Fibroblast of skin of abdomen (primary cell): ENCODE measurements at places on chromosomes 5 and 9.

- no peak for DNase-seq
Measured at GRCh38 chr5:153891394-153891793, 147.3 kb downstream of the FAM114A2 start.

DNA sequence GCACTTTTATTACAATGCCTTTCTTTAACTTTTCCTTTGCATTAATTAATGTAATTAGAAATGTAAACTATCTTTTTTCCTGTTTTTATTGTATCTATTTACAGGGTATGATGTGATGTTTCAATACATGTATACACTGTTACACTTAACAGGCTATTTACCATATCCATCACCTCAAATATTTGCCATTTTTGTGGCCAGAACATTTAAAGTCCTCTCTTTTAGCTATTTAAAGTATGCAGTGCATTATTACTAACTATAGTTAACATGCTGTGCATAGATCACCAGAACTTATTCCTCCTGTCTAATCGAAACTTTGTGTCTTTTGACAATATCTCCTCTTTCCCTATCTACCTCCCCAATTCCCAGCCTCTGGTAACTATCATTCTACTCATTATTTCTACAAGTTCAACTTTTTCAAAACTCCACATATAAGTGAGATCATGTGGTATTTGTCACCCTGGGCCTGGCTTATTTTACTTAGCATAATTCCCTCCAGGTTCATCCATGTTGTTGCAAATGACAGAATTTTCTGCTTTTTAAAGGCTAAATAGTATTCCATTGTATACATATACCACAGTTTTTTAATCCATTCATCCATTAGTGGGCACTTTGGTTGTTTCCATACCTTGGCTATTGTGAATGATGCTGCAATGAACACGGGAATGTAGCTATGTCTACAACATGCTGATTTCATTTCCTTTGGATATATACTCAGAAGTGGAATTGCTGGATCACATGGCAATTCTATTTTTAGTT lies 32.8 kb downstream of the OR2K2 start:
- DNase-seq: peak; percentile 68

DNA sequence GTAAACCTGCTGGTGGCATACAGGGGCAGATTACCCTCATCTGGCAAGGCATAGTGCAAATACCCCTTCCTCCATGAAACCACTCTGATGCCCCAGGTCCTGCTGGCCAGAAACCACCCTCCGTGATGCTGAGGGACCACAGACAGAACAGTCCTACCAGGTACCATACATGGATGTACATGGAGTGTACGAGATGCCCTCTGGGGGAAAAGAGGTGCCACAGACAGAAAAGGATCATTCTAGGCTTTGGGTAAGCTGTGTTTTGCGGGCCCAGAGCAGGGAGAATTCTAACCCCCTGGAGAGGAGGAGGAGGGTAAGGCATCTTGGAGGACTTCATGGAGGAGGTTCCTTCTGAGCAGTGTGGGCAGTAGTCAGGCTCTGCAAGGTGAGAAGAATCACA lies 68.3 kb downstream of the GABBR2 start:
- DNase-seq: no peak

GRCh38 chr9:14627513-14627912 lies 65.7 kb downstream of the ZDHHC21 start:
- no peak for DNase-seq

GRCh38 chr5:89106480-89106879 lies 223.5 kb upstream of the MEF2C start:
- no peak for DNase-seq

- DNase-seq: peak; percentile 29
Measured at GRCh38 chr5:157463081-157463480, 3.1 kb downstream of the NIPAL4 start.

- peak; percentile 63 for DNase-seq
Measured at GRCh38 chr5:90356622-90357021, 52.9 kb downstream of the CETN3 start.

GRCh38 chr9:15423231-15423985 lies 732 bp downstream of the SNAPC3 start:
- peak; percentile 22 for DNase-seq

DNA sequence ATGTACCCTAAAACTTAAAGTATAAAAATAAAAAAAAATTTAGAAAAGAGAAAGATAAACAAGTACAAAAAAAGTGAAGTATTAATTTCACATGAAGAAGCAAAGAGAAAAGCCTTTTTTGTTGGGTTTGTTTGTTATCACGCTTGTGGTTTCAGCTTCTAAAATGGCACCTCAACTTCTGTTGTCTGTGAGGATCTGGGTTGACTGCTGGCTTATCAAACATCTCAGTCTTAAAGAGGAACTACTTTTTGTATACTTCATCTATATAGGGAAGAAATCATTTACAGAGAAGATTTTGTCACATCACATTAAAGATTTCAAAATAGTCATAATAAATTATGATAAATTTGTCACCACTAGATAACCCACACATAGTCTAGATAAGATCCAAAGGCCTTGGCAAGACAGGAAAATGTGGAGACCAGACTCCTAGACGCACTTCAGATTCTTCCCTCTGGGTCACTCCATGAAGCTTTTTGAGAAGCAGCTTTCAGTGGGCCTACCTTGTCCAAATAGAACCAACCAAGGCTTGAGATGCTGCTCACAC lies 8.8 kb upstream of the ADGRV1 start:
- DNase-seq: no peak

GRCh38 chr5:32325062-32325461 lies 12.3 kb upstream of the MTMR12 start:
- DNase-seq: peak; percentile 29

DNA sequence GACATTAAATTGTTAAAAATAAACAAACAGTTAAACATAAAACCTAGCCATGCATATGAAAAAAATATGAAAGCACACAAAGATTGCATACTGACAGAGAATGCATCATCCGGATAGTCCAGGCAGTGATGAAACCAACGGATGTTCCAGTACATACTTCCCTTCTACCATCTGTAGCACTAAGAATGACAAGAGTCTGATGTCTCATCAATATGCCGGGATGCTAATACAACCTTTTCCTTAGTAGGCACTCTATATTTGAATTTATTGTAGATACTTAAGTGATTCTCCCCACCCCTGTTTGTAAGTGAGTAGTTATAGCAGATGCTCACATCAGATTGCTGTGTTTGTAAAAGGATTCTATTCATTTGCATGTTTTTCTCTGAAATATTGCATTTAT lies 571.2 kb upstream of the WWC1 start:
- DNase-seq: peak; percentile 61

DNA sequence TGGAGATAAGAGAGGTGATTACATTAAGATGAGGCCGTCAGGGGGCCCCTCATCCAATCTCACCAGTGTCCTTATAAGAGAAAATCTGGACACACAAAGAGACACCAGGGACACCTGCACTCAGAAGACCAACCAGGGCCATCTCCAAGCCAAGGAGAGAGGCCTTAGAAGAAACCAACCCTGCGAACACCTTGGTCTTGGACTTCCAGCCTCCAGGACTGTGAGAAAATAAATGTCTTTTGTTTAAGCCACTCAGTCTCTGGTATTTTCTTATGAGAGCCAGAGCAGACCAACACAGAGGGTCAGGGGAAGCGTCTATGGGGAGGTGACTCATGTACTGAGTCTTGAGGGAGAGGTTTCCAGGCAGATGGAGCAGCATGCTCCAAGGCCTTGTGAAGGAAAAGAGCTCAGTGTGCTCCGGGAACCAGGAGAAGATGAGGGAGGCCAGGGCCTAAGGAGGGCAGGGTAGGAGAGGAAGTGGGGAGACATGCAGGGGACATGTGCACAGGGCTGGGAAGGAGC lies 5.4 kb downstream of the PHYKPL start:
- no peak for DNase-seq

DNA sequence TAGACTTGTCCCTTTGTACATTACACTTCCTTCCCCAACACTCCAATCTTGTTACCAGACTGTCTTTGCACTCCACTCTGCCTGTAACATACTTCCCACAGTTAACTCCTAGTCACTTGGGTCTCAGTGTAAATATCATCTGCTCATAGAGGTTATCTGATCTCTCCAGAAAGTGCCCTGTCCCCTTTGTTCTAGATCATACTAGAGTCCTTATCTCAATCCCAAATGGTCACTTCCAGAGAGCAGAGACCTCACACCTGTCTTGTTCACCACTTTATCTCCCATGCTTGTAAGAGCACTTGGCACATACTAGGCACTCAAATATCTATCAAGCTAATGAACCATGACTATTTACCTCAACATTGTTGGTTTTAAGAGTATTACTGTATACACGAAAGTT lies 30.4 kb downstream of the SETX start:
- DNase-seq: no peak

GRCh38 chr5:168286386-168286785 lies 5.1 kb upstream of the WWC1 start:
- no peak for DNase-seq
